ENCODE measurements at places on chromosomes 11 and 22. TPM values are rescaled to one million over a fixed set of nuclear protein-coding genes. Genes with fewer than 3 reads are reported as not detected.

Gene GPHA2
- total RNA-seq, result not detected

Gene AGBL2
- 3.7 TPM for total RNA-seq

Gene DGCR6
- total RNA-seq, result 0.63 TPM

Gene ROBO4
- total RNA-seq, result 1.1 TPM

Gene TRIM51
- total RNA-seq, result not detected

Gene PAMR1
- 491 TPM for total RNA-seq

Gene BDNF
- 4.6 TPM for total RNA-seq

Gene CYP2D6
- 0.60 TPM for total RNA-seq

Gene MS4A12
- not detected for total RNA-seq

Gene EMID1
- 0.09 TPM for total RNA-seq

Gene SAA2
- total RNA-seq, result not detected

Gene NAA40
- total RNA-seq, result 7.4 TPM

Gene MDK
- total RNA-seq, result 23.0 TPM

Gene CHORDC1
- 25.8 TPM for total RNA-seq

Gene MMP13
- not detected for total RNA-seq

Gene INPPL1
- total RNA-seq, result 44.8 TPM

Measured in bronchial smooth muscle cell (primary cell).